ENCODE measurements at places on chromosomes 5 and 9.

DNA sequence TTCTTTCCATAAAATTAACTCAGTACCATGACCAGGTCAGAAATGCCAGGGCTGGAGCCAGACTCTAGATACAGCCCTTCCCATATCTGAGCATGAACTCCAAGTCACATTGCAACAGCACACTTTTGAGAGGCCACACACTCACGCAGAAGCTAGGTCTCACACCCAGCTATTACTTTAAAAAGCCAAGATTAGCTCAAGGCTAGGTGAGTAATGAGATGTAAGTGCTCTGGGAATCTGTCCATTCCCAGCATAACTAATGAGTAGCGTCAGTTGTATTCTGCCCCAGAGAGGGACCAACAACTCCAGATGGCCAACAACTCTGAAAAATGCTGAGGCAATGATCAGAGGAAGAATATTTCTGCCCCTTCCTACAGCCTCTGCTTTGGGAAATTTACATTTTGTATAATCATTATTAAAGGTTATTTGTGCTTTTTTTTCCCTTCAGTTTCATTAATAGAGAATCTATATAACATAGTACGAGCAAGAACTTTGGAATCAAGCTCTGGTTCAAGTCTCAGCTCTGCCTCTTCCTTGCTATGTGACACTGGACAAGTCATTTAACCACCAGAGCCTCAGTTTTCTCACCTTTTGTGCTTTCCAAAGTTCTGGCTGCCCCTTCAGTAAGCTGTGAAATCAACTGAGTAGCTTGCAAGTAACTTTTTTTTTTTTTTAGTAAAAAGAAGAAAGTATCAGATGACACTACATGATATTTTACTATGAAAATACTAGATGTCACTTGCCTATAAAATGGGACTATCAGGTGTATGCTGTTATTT, 118.3 kb downstream of the NR6A1 start:
- no peak for DNase-seq

DNA sequence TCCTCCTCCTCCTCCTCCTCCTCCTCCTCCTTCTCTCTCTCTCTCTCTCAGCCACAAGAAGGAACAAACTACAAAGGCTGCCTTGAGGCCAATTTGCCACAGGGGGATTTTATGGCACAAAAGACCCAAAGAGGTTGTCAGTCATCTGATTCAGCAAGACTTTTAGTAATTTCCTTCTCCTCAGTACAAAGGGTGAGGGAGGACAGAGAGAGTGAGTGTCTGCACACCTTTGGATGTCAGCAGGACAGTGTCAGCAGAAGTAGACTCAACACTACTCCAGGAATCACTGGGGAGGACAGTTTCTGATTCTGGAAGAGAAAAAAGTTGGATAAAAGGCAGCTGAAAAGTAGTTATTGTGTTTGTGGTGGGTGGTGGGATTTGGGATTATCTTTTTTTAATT, 13.6 kb downstream of the TIMD4 start:
- no peak for DNase-seq

DNA sequence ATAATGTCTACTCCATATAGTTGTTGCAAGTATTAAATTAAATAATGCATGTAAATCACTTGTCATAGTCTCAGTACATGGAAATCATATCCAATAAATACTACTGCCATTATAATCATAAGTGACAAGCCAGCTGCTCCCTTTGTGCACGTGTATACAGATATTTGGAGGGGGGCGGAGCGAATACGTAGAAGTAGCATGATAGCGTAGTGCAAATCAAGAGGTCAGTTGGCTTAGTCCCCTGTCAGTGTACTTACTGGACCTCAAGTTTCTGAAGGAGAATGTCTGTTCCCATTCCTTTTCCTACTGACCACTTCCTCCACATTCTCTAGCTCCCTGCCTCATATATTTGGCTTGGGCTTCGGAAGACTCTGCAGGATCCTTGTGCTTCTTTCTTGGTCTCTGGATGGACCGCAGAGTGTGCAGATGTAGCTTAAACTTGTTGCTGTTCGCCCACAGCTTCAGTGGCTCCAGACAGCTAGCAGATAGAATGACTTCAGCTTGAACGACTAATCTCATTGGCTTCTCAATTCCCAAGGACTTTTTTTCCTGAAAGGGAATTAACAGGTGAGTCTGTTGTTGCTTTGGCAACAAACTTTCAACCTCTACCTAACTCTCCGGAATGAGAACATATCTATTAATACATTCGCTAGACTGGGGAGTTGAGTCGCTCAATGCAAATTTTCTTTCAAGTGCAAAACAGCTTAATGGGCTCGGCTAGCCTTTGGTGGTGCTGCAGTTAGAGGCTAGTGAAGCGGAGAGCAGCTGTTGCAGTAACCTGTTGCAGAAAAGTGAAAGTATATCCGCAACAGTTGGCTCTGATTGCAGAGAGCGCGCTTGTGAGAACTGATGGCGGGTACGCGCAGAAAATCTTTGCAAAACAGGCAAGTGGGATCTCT, at the start of gene PCDHB1:
TSS of gene PCDHB1 (plus strand) at position 753 of the 899 bp plus-strand sequence. CDS start at position 850, 97 bp downstream.
- no peak for DNase-seq

- DNase-seq, result no peak
Observed at GRCh38 chr5:154287136-154287535, 96.6 kb downstream of the GALNT10 start.

DNA sequence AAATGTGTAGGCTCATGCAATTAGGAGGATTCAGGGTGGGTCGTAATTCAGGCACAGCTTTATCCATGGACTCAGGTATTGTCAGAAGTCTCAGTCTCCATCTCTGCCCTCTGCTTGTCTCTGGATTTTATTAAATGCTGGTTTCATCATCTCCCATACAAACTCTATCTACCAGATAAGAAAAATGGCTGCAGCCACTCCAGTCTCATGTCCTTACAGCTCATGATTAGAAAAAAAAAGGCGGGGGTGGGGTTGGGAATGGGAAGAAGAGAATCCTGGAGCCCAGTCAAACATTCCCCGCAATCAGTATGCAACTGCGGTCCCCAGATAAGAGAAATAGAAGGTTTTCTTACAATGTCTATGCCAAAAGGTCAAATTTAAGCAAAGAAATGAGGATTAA, 7.6 kb upstream of the FBXO38 start:
- no peak for DNase-seq

DNA sequence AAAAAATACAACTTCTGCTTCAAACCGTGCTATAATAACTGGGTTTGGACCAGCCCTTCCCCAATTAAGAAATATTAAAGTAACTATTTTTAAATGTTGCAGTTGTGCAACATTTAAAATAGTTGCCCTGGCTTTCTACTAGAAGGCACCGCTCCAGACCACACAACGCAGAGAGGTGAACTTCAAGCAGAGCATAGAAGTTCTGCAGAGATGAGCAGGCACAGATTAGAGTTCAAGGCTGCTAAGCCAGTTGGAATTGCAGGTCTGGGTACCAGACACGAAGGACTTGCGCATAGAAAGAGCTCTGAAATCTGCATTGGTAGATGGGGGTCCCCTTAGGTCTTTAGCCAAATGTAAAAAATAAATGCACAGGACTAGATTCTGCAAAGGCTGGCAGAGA, 58.7 kb upstream of the GALNT10 start:
- no peak for DNase-seq

Measured in stimulated activated CD4-positive, alpha-beta T cell treated with anti-CD3 and anti-CD28 coated beads, Interleukin-4, amount 100 ng/mL, for 1 hour (primary cell).